ENCODE measurements at places on chromosomes 16 and 17.

DNA sequence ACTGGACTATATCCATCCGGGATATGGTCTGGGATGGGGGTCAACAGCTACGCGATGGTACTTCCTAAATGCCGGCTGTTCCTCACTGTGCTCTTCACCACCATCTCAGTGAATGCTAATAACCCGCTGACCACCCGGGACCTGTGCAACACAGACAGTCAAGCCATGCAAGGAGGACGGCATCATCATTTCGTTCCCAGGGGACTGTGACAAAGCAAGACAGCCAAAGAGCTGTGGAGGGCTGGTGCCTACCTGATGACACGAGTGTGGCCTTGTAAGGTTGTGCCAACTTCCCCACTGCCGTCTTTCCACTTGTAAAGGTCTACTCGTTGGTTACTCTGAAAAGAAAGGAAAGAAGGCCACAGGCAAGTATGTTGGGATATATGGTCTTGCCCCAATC, 33.7 kb downstream of the WDR59 start:
- DNase-seq: no peak

DNA sequence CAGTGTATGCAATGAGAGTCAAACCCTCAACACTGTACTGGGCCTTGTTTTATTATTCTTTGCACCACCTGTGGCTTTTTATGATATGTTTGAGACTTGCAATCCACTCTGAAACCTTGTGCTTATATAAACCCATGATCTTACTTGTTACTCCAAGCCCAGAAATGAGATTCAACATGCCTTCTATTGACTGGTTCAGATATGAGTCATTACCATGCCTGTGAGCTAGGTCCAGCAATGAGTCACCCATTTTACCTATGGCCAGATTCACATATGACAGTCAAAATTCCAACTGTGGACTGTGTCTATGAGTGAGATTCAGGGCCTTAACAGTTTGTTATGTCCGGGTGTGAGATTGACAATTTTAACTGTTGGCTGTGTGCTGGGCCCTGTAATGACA, 1846.1 kb downstream of the TP53TG3F start:
- no peak for DNase-seq

GRCh38 chr16:74034200-74034599, 262.4 kb upstream of the PSMD7 start:
- no peak for DNase-seq

DNA sequence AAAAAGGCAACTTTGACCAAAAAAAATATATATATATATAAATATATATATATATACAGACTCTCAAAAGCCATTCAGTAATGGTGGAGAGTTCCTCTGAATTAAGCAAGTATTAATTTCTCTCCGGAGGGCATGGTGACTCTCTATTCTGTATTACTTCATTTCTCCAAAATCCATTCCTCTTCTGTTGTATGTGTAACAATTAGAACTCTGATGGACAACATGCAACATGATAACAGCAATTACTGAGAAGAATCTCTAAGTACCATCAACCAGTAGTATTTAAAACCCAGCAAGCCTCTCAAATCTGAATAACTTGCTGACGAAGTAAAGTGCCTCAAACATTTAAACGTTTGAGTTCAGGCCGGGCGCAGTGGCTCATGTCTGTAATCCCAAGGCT, 2.3 kb downstream of the GRB2 start:
- DNase-seq: no peak

DNA sequence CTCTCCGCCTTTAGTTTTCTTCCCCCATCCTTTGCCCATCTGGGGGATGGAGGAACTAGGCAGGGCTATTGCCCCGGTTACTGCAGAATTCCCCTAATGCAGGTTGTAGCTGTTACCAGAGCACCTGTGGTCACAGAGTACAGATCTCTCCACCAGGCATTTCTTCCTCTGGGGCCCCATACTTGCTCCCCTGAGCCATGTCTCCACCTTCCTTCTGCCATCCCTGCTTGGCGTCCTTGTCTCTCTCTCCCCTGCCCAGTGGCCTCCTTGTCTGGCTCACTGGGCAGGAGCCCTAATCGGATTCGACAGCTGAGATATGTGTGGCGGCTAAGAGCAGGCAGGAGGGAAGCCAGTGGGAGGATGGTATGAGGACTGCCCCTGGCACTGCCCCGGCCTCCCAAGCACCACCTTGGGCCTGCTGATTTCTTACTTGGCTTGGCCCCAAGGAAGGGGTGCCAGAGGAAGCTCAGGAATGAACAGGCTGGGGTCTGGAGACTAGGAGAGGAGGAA, 2.0 kb downstream of the RARA start:
- DNase-seq: peak; percentile 77

DNA sequence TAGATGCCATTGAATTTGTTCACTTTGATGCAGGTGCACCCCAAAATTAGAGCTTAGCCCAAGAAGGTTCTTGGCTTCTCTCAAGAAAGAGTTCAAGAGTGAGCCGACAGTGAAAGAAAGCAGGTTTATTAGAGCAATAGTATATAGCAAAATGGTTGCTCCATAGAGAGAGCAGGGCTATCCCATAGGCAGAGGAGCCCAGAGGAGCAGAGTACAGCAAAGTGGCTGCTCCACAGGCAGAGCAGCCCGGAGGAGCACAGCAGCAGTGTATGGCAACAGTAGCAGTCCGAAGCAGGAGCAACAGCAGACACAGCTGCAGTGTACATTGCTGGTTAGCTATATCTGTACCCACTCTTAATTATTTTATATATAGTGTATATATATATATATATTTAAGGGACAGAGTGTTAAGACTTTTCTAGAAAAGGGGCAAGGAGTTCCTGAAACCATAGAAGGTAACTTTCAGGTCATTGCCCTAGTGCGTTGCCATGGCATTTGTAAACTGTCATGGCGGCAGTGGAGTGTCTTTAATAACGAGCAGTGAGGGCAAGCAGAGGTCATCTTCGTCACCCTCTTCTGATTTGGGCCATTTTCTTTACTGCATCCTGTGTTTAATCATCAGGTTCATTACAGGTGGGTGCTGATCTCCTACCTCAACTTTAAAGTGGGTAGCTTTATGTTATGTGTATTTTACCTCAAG, 222.7 kb downstream of the CYB561 start:
- DNase-seq: no peak

GRCh38 chr16:17607609-17608008, 136.8 kb upstream of the XYLT1 start:
- no peak for DNase-seq

DNA sequence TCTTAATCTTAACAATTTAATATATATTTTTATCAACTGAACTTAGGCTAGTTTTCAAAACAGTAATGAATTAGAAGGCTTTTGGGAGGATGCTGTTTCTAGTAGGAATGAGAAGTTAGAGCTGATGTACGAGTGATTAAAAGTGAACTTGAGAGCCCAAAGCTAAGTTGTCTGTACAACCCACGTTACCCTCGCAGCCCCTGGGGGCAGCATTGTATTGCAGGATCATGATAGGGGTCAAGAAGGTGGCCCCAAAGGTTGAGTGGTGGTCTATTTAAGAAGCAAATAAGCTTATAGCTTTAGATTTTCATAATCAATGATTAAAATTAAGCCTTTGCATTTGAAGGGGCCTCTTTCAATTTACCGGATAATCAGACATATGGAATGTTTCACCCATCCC, 33.7 kb upstream of the ALDH3A2 start:
- no peak for DNase-seq

DNA sequence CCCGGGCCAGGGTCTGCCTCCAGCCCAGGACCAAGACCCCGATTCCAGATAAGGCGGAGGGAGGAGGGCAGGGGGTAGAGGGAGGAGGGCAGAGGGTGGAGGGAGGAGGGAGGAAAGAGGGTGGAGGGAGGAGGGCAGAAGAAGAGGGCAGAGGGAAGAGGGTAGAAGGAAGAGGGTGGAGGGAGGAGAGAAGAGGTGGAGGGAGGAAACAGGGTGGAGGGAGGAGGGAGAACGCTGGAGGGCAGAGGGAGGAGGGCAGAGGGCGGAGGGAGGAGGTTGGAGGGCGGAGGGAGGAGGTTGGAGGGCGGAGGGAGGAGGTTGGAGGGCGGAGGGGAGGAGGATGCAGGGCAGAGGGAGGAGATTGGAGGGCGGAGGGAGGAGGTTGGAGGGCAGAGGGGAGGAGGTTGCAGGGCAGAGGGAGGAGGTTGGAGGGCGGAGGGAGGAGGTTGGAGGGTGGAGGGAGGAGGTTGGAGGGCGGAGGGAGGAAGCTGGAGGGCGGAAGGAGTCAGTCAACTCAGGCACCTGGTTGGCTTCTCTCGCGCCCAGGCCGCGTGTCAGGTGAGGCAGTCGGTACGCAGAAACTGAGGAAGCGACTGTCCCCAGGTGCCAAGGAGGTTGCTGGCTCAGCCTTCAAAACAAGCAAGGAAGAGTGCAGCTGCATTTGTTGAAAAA, 65.2 kb downstream of the KLHDC4 start:
- no peak for DNase-seq

- DNase-seq: no peak
Observed at GRCh38 chr17:48558057-48558830, 13.3 kb upstream of the HOXB2 start.

DNA sequence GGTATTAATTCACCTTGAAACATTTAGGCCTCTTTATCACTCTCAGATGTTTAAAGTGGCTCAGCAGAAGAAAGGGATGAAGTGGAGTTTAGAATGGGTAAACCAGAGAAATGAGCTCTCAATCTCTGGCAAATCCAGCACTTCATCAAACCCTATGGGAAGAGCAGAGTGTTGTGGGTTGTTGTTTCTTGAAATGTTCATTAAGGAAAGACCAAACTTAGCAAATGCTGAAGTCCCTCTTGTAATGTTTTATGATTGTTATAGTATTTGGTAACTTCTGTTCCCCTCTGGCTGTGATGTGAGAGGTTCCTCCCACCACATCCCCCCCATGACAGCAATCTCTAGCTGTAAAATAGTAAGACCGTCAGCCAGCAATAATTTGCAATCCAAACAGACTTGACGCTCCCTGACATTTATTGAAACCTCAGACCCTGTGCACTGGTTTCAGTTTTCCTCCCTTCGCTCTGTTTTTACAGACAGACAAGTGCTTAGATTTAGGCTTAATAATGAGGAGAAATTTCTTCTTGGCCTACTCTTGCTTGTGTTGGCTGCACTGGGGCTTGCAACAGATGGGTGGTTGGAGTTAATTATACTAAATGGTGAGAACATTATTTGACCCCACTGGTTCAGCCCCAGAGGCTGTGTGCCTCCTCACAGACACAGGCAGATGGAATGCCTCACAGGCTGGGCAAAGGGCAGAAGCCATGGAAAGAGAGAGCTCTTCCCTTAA, 609.4 kb upstream of the SOX9 start:
- DNase-seq: no peak

Measured in heart left ventricle (tissue), 16 donors.